Heart right ventricle (tissue), 16 donors: ENCODE measurements at places on chromosomes 12 and 14. TPM values are rescaled to one million over a fixed set of nuclear protein-coding genes. Genes with fewer than 3 reads are reported as not detected.
A peak's percentile ranks its signal among the peaks of the same experiment; 100 is the strongest.

GRCh38 chr14:31080056-31080455 lies 53.9 kb upstream of the STRN3 start:
- no peak for DNase-seq
- no peaks in the 10 kb centered on the region for H3K27me3 ChIP-seq

The ASCL1 gene
- not detected for total RNA-seq

GRCh38 chr12:111435661-111436201 lies 30.0 kb downstream of the SH2B3 start:
- H3K4me3 ChIP-seq: no peak overlapping the region
- no peak for DNase-seq
- peaks cover 100% of the 10 kb centered on the region for H3K4me1 ChIP-seq
- no peaks in the 10 kb centered on the region for H3K27me3 ChIP-seq
- peak overlapping the region; percentile 90 for H3K27ac ChIP-seq

GRCh38 chr12:96444399-96444798 lies 44.2 kb upstream of the CDK17 start:
- H3K4me3 ChIP-seq: no peak overlapping the region
- no peaks in the 10 kb centered on the region for H3K27me3 ChIP-seq
- H3K27ac ChIP-seq: peak overlapping the region; percentile 80
- H3K36me3 ChIP-seq: no peaks in the 10 kb centered on the region

The ART4 gene
- total RNA-seq: 2.8 TPM

GRCh38 chr12:50017641-50018040 lies 7.7 kb downstream of the RACGAP1 start:
- no peaks in the 10 kb centered on the region for H3K36me3 ChIP-seq
- no peaks in the 10 kb centered on the region for H3K27me3 ChIP-seq
- H3K4me1 ChIP-seq: peaks cover 4% of the 10 kb centered on the region
- peak overlapping the region; percentile 48 for H3K27ac ChIP-seq
- no peak overlapping the region for H3K4me3 ChIP-seq

GRCh38 chr14:76331328-76332011 lies 44.5 kb upstream of the ESRRB start:
- H3K27ac ChIP-seq: no peak overlapping the region
- peaks cover 11% of the 10 kb centered on the region for H3K4me1 ChIP-seq
- no peak overlapping the region for H3K4me3 ChIP-seq
- H3K36me3 ChIP-seq: no peaks in the 10 kb centered on the region
- no peak for DNase-seq

DNA sequence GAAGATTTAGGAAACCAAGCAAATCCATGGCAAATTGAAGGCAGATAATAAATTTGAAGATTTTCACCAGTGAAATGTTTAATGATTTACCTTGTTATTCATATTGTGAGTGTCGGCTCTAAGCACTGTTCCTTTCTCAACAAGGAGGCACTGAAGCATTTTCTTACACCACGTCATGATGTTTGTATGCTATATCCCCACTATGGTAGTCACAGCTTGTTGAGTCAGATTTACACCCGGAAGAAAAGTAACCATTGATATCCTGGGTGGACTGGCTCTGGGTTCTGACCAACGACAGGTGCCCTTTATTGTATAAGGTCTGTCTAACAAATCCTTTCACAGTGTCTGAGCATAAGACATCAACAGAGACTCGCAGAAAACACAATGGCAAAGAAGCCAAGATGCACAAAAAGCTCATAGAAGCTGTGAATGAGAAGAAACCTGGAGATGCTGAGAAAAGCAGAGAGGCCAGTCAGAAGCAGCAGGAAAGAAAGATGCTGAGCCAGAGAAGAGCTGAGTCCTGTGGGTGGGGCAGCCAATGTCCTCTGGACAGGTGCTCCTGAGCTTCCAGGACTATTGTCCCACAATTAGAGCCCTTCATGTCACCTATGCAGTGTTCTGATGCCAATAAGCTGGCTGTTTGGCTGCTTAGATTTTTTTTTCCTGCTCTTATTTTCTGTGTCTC lies 49.7 kb upstream of the ARHGAP5 start:
- H3K36me3 ChIP-seq: no peaks in the 10 kb centered on the region
- H3K27me3 ChIP-seq: no peaks in the 10 kb centered on the region
- no peak for DNase-seq
- no peak overlapping the region for H3K4me3 ChIP-seq

The CAPZA3 gene
- not detected for total RNA-seq

- peak overlapping the region; percentile 37 for H3K27ac ChIP-seq
- H3K27me3 ChIP-seq: no peaks in the 10 kb centered on the region
- no peaks in the 10 kb centered on the region for H3K36me3 ChIP-seq
- H3K4me1 ChIP-seq: peaks cover 5% of the 10 kb centered on the region
- DNase-seq: peak; percentile 67
- H3K4me3 ChIP-seq: peak overlapping the region; percentile 36
Measured at GRCh38 chr14:53306267-53306721, 153.2 kb upstream of the DDHD1 start.

- H3K27me3 ChIP-seq: no peaks in the 10 kb centered on the region
- peak within 1 kb of the TSS; percentile 83 for H3K4me3 ChIP-seq
- H3K27ac ChIP-seq: peak within 1 kb of the TSS; percentile 99
- DNase-seq: peak; percentile 87
Measured at GRCh38 chr14:21024585-21025370, at the start of gene NDRG2. Gene NDRG2, minus strand, starts transcription at chr14:21025061. Its CDS starts 1,746 bp downstream, at chr14:21023315.

DNA sequence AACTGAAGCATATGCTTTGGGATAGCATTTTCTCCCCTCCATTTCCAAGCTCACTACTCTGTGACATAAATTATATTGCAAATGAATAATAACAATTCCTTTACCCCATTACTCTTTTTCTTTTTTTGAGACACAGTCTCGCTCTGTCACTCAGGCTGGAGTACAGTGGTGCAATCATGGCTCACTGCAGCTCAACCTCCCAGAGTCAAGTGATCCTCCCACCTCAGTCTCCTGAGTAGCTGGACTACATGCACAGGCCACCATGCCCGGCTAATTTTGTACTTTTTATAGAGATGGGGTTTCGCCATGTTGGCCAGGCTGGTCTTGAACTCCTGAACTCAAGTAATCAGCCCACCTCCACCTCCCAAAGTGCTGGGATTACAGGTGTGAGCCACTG lies 49.2 kb upstream of the GTF2A1 start:
- H3K27ac ChIP-seq: no peak overlapping the region
- H3K4me1 ChIP-seq: no peaks in the 10 kb centered on the region
- H3K36me3 ChIP-seq: peaks cover 6% of the 10 kb centered on the region
- peaks cover 10% of the 10 kb centered on the region for H3K27me3 ChIP-seq
- no peak overlapping the region for H3K4me3 ChIP-seq

DNA sequence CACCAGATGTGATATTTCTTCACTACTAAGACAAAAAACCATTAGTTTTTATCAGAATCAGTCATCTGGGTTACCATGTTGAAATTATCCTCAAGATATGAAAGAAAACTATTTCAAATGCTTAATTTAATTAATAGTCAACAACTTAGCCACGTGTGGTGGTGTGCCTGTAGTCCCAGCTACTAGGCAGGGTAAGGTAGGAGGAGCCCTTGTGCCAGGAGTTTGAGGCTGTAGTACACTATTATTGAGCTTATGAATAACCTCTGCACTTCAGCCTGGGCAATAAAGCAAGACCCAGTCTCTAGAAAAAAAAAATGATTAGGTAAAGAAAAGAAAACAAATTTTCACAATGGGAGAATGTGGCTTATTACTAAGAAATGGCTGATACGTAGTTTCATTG lies 33.4 kb downstream of the MRPL42 start:
- H3K27me3 ChIP-seq: no peaks in the 10 kb centered on the region
- H3K4me1 ChIP-seq: no peaks in the 10 kb centered on the region
- H3K27ac ChIP-seq: no peak overlapping the region
- DNase-seq: no peak

- H3K4me1 ChIP-seq: peaks cover 18% of the 10 kb centered on the region
- no peak for DNase-seq
- H3K36me3 ChIP-seq: peaks cover 5% of the 10 kb centered on the region
- H3K4me3 ChIP-seq: no peak overlapping the region
- no peak overlapping the region for H3K27ac ChIP-seq
Measured at GRCh38 chr14:89317051-89317691, 99.9 kb downstream of the FOXN3 start.

DNA sequence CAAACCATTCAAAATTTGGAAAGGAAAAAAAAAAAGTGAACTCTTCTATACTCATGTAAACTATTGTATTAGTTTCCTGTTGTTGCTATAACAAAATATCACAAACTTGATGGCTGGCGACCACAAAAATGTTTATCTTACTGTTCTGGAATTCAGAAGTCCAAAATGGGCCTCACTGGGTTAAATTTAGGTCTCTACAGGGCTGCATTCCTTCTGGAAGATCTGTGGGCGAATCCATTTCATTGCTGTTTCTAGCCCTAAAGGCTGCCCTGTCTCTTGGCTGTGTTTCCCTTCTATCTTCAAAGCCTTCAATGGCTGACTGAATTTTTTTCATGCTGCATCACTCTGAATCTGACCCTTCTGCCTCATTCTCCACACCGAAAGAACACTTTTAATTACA lies 105.1 kb upstream of the NAV3 start:
- H3K4me1 ChIP-seq: peaks cover 14% of the 10 kb centered on the region
- H3K4me3 ChIP-seq: no peak overlapping the region
- H3K27ac ChIP-seq: no peak overlapping the region
- DNase-seq: no peak

DNA sequence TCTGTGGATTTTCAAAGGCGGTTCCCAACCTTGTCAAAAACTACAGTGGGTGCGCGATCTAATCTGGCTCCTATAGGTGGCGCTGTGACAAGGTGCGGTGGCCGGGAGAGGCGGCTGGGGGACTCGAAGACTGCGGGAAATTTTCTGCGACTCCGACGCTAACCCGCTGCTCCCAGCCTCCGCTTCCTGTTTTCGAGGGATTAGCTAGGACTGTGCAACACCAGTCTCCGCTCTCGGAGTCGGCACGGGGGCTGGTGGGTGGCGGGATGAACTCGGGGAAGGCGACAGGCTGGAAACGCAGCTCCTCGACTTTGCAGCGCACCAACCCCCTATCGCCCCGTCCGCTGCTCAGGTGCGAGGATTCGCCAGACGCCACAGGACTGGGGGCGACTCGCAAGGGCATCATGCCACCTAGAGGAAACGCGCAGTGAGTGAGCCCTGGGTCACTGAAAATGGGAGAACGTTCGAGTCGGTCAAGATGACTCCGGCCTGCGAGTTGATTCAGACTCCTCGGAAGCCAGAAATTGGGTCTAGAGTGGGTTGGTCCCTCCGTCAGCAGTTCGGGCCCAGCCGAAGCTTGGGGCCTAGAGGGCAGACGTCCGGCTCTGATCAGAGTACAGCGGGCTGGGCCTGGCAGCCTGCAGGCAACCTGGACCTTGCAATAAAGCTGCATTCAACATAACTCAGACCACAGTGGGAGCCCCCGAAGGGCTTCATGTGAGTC lies 5.5 kb upstream of the PAX9 start:
- H3K27me3 ChIP-seq: peaks cover 100% of the 10 kb centered on the region
- H3K4me1 ChIP-seq: peaks cover 29% of the 10 kb centered on the region
- DNase-seq: no peak
- H3K4me3 ChIP-seq: peak overlapping the region; percentile 13

DNA sequence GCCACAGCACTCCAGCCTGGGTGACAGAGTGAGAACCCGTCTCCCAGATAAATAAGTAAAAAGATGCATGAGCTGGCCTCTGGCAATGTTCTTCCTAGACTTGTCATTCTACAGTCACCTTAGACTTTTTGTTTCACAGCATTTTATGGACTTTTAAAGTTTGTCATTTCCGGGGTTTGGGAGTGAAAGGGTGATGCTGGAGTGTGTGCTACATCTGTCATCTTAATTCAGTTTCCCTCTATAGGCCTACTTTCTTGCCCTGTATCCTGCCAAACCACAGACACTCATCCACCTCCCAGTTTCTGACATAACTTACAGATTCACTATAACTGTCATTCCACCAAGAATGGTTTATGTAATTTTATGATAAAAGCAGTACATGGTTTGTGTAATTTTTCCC lies 166.7 kb upstream of the PARP11 start:
- no peak overlapping the region for H3K4me3 ChIP-seq
- no peak overlapping the region for H3K27ac ChIP-seq
- peaks cover 4% of the 10 kb centered on the region for H3K4me1 ChIP-seq
- H3K27me3 ChIP-seq: peaks cover 6% of the 10 kb centered on the region
- H3K36me3 ChIP-seq: no peaks in the 10 kb centered on the region
- DNase-seq: no peak

DNA sequence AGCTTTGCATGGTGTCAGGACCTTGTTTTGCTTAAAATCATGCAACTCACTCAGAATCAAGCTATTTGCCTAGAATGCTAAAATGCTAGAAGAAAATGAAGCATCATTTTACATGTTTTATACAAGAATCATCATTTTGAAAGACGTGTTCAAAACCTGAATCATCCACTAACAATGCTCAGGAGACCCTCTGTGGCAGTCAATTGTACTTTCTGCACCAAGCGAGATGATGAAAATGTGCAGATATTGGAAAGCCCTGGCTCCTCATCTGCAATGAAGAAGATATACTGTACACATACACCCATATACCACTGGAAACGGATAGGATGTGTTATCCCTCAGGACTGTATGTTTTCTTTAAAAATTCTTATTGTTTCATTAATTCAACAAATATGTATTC lies 92.7 kb downstream of the DYRK2 start:
- DNase-seq: no peak
- no peak overlapping the region for H3K27ac ChIP-seq
- H3K4me1 ChIP-seq: peaks cover 3% of the 10 kb centered on the region
- no peak overlapping the region for H3K4me3 ChIP-seq

The TSPAN9 gene
- total RNA-seq: 155 TPM

- no peak for DNase-seq
- H3K4me1 ChIP-seq: peaks cover 9% of the 10 kb centered on the region
Measured at GRCh38 chr14:54585214-54585613, 18.3 kb downstream of the SAMD4A start.

DNA sequence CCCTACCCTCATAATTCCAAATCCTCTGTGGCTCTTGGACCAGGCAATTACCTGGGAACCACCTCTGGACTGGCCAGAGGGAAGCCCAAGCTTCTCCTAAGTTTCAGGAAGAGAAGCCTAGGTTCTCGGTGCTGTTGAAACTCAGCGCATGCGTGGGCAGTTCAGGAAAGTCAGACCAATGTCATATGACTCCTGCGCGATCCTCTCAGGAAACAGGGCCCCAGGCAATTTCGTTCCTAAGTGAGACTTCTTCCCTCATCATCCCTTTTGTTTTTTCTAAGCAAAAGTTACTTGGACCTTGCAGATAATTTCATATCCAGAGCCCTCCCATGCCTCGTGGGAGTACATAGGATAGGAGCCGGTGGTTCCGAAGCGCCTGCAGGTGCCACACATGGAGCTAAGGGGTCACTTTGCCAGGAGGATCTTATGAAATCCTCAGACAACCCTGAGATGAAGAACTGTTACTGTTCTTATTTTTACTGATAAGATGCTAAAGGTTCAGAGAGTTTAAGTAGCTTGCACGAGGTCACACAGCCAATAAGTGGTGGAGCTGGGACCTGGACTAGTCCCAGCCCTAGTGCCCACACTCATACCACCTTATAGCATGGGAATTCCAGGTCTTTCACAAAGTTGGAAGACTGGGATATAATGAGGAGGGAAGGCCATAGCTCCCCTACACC lies 168.2 kb downstream of the ZFP36L1 start:
- no peak overlapping the region for H3K4me3 ChIP-seq
- no peaks in the 10 kb centered on the region for H3K27me3 ChIP-seq
- peaks cover 27% of the 10 kb centered on the region for H3K4me1 ChIP-seq
- H3K27ac ChIP-seq: no peak overlapping the region
- no peak for DNase-seq

GRCh38 chr14:89648924-89649323 lies 231.9 kb upstream of the FOXN3 start:
- no peak overlapping the region for H3K4me3 ChIP-seq
- H3K4me1 ChIP-seq: no peaks in the 10 kb centered on the region
- no peak overlapping the region for H3K27ac ChIP-seq
- DNase-seq: no peak
- no peaks in the 10 kb centered on the region for H3K27me3 ChIP-seq
- no peaks in the 10 kb centered on the region for H3K36me3 ChIP-seq

GRCh38 chr12:76552343-76552938 lies 7.1 kb downstream of the OSBPL8 start:
- DNase-seq: no peak
- H3K27me3 ChIP-seq: no peaks in the 10 kb centered on the region
- H3K4me3 ChIP-seq: no peak overlapping the region
- no peaks in the 10 kb centered on the region for H3K36me3 ChIP-seq
- H3K27ac ChIP-seq: no peak overlapping the region
